Sciatic nerve (tissue), 2 donors: ENCODE measurements at places on chromosomes 3 and 15. TPM values are rescaled to one million over a fixed set of nuclear protein-coding genes. Genes with fewer than 3 reads are reported as not detected.
A peak's percentile ranks its signal among the peaks of the same experiment; 100 is the strongest.

DNA sequence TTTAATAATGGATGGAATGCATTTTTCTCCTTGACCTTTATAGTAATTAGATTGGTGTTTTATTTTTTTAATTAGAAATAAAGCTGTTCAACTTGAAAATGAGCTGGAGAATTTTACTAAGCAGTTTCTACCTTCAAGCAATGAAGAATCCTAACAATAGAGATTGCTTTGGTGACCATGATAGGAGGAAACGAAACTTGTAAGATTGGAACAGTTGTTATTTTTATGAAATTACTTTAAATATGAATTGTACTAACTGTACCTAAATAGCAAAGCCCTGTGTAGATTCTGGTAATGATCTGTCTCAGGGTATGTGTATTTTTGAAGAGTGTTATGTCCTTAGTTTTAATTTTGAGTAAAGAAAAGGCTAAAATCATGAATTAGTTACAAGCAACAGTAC lies 44.4 kb downstream of the MFN1 start:
- no peak for DNase-seq

- no peak for DNase-seq
Measured at GRCh38 chr3:127667119-127667681, 5.6 kb upstream of the ABTB1 start.

DNA sequence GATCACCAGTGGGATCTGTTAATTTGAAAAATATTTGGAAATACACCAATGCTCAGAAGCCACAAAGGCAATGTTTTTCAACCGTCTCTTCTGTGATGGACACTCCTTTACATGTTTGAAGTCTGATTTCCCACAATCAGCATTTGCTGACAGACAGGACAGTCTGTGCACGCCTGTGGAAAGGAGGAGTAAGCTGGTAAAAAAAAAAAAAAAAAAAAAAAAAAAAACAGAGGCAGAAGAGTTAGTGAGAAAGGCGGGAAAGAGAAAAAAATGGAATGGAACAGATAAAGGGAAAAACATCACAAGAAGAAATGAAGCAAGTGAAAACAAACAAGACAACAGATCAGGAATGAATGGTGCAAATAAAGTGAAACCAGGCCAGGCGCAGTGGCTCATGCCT lies 35.0 kb downstream of the PRTG start:
- no peak for DNase-seq

- DNase-seq, result no peak
Measured at GRCh38 chr3:143266927-143267326, 147.4 kb downstream of the CHST2 start.

GRCh38 chr3:195453236-195453635 lies 10.4 kb upstream of the ACAP2 start:
- no peak for DNase-seq

- DNase-seq, result no peak
Measured at GRCh38 chr3:71050166-71050537, 533.4 kb downstream of the FOXP1 start.

DNA sequence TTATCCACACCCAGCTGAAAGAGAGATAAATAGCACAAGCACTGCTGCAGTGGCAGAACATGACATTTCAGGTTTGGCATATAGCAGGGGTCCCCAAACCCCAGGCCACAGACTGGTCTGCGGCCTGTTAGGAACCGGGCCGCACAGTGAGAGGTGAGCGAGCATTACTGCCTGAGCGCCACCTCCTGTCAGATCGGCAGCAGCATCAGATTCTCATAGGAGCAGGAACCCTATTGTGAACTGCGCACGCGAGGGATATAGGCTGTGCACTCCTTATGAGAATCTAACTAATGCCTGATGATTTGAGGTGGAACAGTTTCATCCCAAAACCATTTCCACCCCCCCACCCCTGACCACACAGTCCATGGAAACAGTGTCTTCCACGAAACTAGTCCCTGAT lies 54.6 kb downstream of the CCR4 start:
- DNase-seq, result no peak

- no peak for DNase-seq
Measured at GRCh38 chr3:127351321-127351720, 63.5 kb upstream of the PRR20G start.

DNA sequence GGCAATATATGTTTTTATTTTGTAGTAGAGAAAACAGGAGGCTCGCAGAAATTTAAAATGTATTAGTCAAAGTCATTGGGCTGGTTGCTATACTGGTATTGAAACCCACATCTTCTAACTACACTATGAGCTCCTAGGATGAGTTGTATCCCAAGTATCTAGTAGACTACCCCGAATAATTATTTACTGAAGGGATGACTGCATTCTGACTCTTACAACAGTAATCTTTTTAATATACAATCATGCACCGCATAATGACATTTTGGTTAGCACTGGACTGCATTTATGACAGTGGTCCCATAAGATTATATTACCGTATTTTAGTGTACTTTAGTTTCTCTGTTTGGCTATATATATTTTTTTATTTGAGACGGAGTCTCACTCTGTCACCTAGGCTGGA lies 15.3 kb downstream of the PIGB start:
- DNase-seq, result no peak

GRCh38 chr3:42666577-42666998 lies 13.1 kb downstream of the ZBTB47 start:
- DNase-seq, result peak; percentile 45

DNA sequence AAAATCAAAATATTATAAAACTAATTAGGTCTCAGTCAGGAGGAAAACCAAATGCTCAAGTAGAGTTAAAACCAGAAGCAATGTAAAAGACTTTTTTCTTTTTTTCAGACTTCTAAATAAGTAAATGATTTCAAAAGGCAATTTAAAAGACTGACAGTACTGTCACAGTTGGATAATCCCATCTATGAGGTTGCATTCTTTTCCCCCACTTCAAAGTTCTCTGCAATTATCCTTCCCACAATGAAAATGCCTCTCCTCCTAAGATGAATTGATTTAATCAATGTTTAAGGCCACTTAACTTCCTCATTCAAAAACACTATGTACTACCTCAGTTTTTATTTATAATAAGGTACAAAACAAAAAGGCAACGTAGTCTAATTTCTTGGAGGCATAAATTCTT lies 8.1 kb downstream of the MRPL3 start:
- no peak for DNase-seq

GRCh38 chr15:34318277-34319079 lies 19.1 kb downstream of the SLC12A6 start:
- DNase-seq, result no peak

DNA sequence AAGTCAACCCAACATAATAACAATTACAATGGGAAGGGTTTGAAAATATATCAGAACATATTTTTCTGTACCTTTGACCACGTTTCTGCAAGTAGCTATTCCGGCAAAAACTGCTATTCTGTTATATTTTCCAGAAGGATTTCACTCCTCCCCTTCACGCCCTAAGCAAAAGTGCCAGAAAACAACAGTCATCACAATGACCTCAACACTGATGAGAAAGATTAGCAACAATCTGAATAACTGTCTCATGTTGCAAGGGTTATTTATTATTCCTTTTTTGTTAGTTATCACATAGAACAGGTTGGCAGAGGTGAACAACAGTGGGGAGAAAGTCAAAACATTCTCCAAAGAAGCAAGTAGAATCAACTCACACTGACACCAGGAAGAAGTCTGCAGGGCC lies 269.4 kb upstream of the ARRDC4 start:
- no peak for DNase-seq

DNA sequence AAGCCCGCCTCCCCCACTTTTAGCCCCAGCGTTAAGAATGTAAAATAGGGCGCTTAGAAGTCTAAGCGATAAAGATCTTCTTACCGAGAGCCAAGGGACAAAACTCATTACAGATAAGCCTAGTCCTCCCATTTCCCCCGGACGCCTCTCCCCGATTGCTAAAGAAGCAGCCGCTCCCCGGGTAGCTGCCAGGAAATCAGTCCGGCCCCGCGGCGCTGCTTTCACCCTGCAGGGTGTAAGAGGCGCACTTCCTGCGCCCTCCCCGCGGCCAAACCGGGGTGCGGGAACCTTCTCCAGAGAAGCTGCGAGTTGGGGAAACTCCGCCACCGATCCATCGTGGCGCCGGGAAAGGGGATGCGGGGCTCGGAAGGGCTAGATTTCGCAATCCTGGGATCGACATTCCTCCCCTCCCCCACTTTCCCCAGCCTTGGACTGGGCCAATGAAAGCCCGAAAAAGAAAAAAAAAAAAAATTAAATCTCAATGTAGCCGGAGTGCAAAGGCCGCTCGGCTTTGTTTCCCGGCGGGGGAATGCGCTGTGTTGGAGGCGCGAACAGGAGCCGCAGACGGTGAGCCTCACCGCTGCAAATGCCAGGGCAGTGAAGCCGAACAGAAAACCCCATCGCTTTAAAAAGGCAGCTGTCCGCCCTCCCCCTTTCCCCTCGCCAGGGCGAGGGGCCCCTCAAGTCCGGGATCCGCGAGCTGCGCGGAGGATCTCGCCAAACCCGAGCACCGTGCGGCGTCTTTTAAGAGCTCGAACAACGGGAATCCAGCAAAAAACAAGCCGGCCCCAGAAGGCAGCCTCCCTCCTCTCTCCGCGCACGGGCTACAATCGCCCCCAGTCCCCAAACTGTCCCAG lies 626 bp upstream of the PTPRG start:
- peak; percentile 87 for DNase-seq

DNA sequence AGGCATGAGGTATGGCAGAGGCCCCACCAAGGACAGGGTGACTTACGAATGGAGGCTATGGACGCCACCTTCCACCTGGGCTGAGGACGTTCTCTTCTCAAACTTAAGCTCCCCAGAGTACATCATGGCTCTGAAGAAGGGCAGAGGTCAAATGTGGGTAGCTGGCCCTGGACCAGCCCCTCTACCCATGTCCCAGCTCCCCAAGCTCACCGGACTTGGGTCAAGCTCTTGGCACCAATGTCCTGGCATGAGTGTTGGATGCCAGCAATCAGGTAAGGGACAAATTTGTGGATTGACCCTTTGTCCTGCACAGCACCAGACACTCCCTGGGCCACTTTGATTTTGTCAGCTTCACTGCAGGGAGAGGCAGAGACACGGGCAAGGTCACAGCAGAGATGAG lies 2.5 kb downstream of the NDUFAF3 start:
- DNase-seq, result no peak

- DNase-seq, result no peak
Measured at GRCh38 chr3:69539134-69539533, 153.2 kb upstream of the FRMD4B start.

DNA sequence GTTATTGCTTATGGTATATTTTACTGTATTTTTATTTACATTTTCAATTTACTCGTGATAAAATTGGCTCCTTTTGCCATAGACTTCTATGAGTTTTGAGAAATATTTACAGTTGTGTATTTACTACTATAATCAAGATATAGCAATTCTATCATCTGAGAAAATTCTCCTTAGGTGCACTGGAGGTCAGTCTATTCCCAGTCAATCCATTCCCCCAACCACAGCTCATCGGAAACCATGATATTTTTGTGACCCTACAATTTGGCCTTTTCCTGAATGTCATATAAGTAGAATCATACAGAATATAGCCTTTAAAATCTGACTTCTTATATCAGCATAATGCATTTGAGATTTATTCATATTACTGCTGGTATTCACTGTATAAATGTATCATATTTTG lies 114.7 kb upstream of the LRTM1 start:
- DNase-seq, result no peak

DNA sequence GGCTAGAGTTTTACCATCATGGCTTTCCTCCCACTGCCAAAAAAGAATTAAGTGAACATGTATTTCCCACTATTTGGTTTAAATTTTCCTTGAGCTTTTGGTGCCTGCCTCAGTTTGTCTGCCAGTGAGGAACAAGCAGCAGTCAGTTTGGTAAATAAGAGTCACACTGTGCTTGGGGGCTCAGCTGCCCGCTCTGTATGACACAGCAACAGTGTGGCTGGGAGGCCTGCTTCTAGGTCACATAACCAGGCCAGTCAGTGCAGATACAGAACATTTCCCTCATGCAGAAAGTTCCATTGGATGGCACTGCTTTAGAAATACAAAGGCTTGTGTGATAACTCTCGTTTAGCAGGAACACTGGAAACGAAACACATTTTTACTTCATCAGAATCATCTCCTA lies 25.7 kb downstream of the FYCO1 start:
- no peak for DNase-seq

DNA sequence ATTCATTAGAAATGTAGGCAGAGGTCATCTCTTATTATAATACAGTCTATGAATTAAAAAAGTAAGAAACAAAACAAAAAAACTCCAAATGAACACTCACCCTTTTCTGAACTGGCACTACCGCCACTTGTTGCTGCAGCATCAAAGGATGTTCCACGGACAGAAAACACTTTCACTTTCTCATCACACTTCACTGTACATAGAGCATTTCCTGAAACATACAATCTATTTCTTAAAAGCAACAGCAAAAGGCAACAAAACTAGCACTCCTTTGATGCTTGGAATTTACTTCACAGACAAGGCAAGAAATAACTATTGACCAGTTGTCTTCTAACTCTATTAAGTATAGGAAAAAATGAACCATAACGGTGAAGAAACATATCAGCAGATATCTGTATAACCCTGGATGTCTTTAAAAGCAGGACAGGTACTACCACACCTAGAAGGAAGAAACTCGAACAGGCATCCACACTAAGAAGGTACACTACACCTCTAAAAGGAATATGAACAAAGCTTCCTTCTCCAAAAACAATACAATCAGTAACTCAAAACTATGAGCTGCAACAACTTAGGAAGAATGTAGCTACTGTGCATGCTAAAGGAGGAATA lies 24.9 kb downstream of the ETFA start:
- DNase-seq, result no peak

DNA sequence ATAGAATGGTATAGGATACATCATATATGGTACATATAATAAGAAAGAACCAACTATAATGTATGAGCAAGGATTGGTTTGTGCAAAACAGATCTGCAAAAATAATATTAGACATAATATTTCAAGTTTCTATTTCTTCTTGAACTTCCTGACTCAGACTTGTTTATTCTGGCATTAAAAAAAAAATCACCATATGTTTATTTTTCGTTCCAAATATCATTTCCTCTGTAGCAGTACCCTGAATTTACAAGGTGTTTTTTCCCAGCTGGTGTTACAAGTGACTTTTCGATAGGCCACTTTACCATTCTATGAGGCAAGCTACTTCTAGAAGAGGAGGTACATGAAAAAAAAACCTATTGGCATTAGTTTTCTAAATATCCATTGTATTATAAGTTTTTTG lies 785.0 kb downstream of the PDCD6IP start:
- DNase-seq, result no peak

- no peak for DNase-seq
Measured at GRCh38 chr3:60114191-60114590, 1064.4 kb upstream of the CFAP20DC start.

GRCh38 chr15:59933607-59934006 lies 70.5 kb upstream of the FOXB1 start:
- no peak for DNase-seq

- no peak for DNase-seq
Measured at GRCh38 chr3:64098670-64099069, 75.4 kb upstream of the PSMD6 start.

Gene SST
- not detected for total RNA-seq

Gene RAD54L2
- total RNA-seq, result 30.3 TPM

Gene CAMK2N2
- 0.53 TPM for total RNA-seq

Gene SNRK
- 127 TPM for total RNA-seq

Gene SLC24A5
- total RNA-seq, result 0.89 TPM

Gene CHST2
- total RNA-seq, result 37.1 TPM

Gene SLC25A38
- 20.4 TPM for total RNA-seq

Gene CACNA2D2
- total RNA-seq, result 1.8 TPM

Gene C2CD4A
- total RNA-seq, result not detected

Gene CHDH
- total RNA-seq, result 7.3 TPM

Gene POLQ
- 0.09 TPM for total RNA-seq

Gene WDR76
- total RNA-seq, result 5.1 TPM

Gene CLDN11
- 88.2 TPM for total RNA-seq

Gene FOXP1
- 137 TPM for total RNA-seq

Gene TRAIP
- 4.2 TPM for total RNA-seq

Gene GOLGA8O
- 9.9 TPM for total RNA-seq

Gene MORC1
- total RNA-seq, result not detected

Gene FBXL22
- 0.71 TPM for total RNA-seq

Gene OR4F6
- not detected for total RNA-seq

Gene ECE2
- not detected for total RNA-seq
